ENCODE measurements at places on chromosomes 16 and 17. TPM values are rescaled to one million over a fixed set of nuclear protein-coding genes. Genes with fewer than 3 reads are reported as not detected.

- no peak overlapping the region for H3K4me3 ChIP-seq
- DNase-seq: peak; percentile 87
- peak overlapping the region; percentile 61 for H3K27ac ChIP-seq
- no peaks in the 10 kb centered on the region for H3K27me3 ChIP-seq
These were observed 198.8 kb upstream of the CACNG5 start for GRCh38 chr17:66636111-66636510.

Gene KRTAP4-3
- not detected for total RNA-seq

- 0 out of 2 replicates have a peak, but pooled peaks cover under 1% of the 10 kb centered on the region for H3K36me3 ChIP-seq
- no peak for DNase-seq
- H3K27ac ChIP-seq: no peak overlapping the region
These were observed 3.0 kb downstream of the EME1 start for GRCh38 chr17:50375858-50376538.

DNA sequence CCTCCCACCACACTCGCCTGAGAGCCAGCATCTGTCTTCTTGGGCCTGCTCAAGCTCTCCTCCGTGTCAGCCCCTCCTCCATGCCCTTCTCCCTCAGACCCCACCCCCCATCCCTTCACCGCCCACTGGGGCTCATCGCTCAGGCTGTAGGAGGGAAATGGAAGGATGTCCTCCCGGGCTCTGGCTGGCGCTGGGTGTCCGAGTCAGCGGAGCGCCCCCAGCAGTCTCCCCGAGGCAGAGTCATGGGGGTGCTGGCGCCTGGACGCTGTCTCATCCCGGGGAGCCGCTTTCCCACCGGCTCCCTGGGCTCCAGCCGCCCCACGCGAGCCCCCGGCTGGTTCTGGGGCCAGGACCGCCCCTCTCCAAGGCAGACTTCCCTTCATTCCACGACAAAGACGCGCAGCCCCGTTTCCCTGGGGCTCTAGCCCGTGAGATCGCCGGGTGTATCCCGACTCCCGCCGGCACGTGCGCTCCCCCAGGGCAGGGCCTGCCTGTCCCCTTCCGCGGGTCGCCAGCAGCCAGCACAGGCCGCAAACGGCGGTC lies 428 bp upstream of the ANTKMT start:
- H3K4me3 ChIP-seq: peak overlapping the region; percentile 98
- peaks cover 35% of the 10 kb centered on the region for H3K4me1 ChIP-seq
- peak overlapping the region; percentile 55 for H3K27ac ChIP-seq
- no peaks in the 10 kb centered on the region for H3K36me3 ChIP-seq
- no peaks in the 10 kb centered on the region for H3K27me3 ChIP-seq

- no peaks in the 10 kb centered on the region for H3K27me3 ChIP-seq
- H3K27ac ChIP-seq: no peak overlapping the region
- no peak for DNase-seq
- H3K4me3 ChIP-seq: no peak overlapping the region
- H3K36me3 ChIP-seq: peaks cover 28% of the 10 kb centered on the region
These were observed 23.7 kb downstream of the LASP1 start for GRCh38 chr17:38893607-38894006.

Gene CTF1
- 11.6 TPM for total RNA-seq

Gene NAGS
- 1.0 TPM for total RNA-seq

DNA sequence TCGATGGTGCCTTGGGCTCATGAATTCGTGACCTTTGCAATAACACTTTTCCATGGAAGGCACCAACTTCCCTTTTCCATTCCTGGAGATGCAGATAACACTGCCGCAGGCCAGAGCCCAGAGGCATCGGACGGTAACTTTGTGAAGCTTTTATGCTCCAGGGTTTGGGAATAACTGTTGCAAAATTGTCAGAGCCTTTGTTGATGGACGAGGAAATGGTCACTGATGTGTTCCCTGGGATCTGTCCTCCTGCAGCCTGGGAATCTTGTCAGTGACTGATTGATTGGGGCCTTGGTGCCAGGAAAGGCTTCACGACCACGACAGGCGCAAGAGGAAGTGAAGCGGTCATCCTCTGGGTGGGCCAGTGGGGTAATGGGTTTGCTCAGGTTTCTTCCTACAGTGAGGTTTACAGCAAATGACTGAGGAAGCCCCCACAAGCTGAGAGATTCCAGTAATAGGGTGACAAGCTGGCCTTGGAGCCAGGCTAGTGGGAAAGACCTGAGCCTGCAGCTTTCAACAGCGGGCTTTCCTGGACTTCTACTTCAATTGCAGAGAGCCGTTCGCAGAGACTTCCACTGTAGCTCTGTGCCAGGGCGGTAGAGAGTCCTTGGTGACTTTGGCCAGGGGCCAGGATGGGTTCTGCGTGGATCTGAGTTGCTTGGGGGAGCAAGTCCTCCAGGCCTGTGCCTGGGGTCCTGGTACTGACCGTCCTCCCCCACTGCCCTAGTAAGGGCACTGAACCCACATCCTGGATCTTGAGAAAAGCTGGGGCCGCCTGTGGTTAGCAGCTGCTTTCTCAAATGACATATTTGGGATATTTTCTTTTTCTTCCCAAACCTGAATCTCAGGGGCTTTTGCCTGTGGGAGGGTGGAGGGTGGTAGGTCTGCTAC lies 37.6 kb downstream of the PGS1 start:
- H3K4me1 ChIP-seq: no peaks in the 10 kb centered on the region
- H3K4me3 ChIP-seq: no peak overlapping the region
- H3K36me3 ChIP-seq: no peaks in the 10 kb centered on the region
- DNase-seq: no peak
- no peaks in the 10 kb centered on the region for H3K27me3 ChIP-seq

GRCh38 chr17:29155966-29156338 lies 24.2 kb downstream of the MYO18A start:
- DNase-seq: no peak
- peak overlapping the region; percentile 91 for H3K27ac ChIP-seq
- peaks cover 100% of the 10 kb centered on the region for H3K4me1 ChIP-seq
- 0 out of 2 replicates have a peak, but pooled peaks cover 6% of the 10 kb centered on the region for H3K36me3 ChIP-seq

DNA sequence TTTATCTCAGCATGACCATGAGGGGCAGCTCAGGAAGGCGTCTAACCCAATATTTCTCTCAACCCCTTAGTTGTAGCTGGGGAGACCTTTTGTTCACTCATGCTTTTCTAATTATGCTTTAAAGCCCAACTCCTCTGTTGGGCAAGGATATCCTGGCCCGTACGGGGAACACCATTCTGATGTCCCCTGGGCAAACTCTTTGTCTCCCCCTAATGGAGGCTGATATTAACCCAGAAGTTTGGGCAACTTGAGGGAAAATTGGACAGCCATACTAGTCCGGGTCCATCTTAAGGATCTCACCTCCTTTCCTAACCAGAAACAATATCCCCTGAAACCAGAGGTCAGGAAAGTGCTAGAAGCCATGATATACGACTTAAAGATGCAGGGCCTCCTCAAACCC lies 143.7 kb upstream of the COX10 start:
- no peaks in the 10 kb centered on the region for H3K4me1 ChIP-seq
- H3K27ac ChIP-seq: no peak overlapping the region
- H3K4me3 ChIP-seq: no peak overlapping the region
- H3K27me3 ChIP-seq: peaks cover 22% of the 10 kb centered on the region

Gene ATP2A3
- 4.4 TPM for total RNA-seq

DNA sequence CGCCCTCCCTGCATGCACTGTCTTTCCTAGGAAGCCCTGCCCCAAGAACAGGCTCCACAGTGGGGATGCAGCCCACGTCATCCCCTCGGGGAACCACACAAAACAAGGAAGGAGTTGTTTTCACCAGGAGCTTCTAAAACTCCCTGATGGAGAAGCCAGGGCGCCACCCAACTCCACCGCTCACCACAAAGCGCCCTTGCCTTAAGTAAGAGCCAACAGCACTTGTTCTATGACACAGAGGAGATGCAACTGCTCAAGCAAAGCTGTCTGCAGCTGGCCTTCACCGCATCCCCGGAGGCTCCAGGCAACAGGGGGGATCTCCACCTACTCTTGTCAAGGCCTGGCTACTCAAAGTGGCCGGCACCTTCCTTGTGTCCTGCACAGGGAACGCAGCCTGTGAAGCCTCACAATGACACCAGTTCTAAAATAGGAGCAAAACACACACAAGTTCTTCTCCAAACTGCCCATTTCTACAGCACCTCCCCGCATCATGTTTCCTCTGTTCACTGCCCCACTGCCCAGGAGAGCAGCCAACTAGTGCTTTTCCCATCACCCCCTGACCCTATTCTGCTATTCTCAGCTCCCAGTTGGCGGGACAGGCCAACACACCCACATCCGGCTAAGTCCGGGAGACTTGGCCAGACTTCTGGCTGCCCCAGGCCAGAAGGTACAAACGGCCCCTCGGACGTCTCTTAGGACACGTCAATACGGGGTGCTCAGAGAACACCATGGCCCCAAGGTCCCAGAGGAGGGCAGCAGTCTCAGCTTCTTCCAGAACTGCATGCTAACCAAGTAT lies 24.2 kb downstream of the MPG start:
- H3K27me3 ChIP-seq: no peaks in the 10 kb centered on the region
- no peaks in the 10 kb centered on the region for H3K36me3 ChIP-seq
- no peak overlapping the region for H3K27ac ChIP-seq
- H3K4me1 ChIP-seq: no peaks in the 10 kb centered on the region

GRCh38 chr17:30517786-30518185 lies 40.6 kb downstream of the GOSR1 start:
- H3K36me3 ChIP-seq: peaks cover 9% of the 10 kb centered on the region
- DNase-seq: no peak
- no peak overlapping the region for H3K4me3 ChIP-seq
- no peak overlapping the region for H3K27ac ChIP-seq
- H3K27me3 ChIP-seq: no peaks in the 10 kb centered on the region

Gene ABCA9
- total RNA-seq: not detected

GRCh38 chr16:10980813-10981212 lies 36.4 kb downstream of the CLEC16A start:
- no peaks in the 10 kb centered on the region for H3K27me3 ChIP-seq
- H3K4me3 ChIP-seq: no peak overlapping the region
- no peak overlapping the region for H3K27ac ChIP-seq
- no peaks in the 10 kb centered on the region for H3K36me3 ChIP-seq
- no peak for DNase-seq

GRCh38 chr17:40545660-40546059 lies 19.6 kb downstream of the CCR7 start:
- H3K27me3 ChIP-seq: no peaks in the 10 kb centered on the region
- H3K4me1 ChIP-seq: peaks cover 34% of the 10 kb centered on the region
- H3K27ac ChIP-seq: no peak overlapping the region
- no peak for DNase-seq
- no peaks in the 10 kb centered on the region for H3K36me3 ChIP-seq

GRCh38 chr17:6239241-6239798 lies 169.1 kb downstream of the WSCD1 start:
- no peaks in the 10 kb centered on the region for H3K36me3 ChIP-seq
- H3K27me3 ChIP-seq: peaks cover 92% of the 10 kb centered on the region
- H3K4me3 ChIP-seq: no peak overlapping the region
- no peak for DNase-seq
- no peaks in the 10 kb centered on the region for H3K4me1 ChIP-seq
